ENCODE measurements at places on chromosomes 2 and 18.

- no peak for DNase-seq
Measured at GRCh38 chr18:45571714-45572113, 43.6 kb upstream of the SLC14A2 start.

- no peak for DNase-seq
Measured at GRCh38 chr2:153986488-153987229, 114.9 kb downstream of the GALNT13 start.

DNA sequence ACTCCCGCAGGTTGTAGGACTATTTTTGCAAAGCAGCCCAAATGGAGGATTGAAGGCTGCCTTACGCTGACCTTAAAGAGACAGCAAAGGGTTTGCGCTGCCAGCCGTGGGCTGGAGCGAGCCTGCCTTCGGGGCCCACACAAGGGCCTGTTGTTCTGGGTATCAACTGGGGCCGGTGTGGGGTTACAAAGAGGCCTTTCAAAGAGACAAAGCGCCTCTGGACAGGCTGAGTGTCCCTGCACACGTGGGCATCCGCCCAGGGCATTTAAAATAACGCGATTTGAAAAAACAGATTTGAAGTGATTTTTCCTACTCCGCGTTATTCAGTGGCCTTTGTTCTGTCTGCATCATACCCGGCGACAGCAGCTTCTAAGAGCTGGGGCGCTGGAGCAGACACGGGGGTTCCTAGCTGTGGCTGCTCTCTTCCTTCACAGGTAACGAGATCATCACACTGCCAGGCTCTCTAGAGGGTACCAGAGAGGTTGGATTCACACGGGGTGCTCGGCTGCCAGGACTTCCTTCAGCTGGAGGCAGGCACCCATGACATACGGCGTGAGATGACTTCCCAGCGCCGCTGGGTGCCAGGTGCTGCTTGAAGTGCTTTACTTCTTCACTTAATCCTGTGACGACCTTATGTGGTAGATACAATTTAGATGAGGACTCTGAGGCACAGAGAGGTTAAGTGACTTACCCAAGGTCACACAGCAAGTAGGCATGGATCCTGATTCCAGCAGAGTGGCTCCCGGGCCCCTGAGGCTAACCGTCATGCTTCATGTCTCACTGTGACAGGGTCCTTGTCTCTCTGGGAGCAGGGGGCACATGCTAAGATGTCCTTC, 32.2 kb downstream of the MAL start:
- no peak for DNase-seq

DNA sequence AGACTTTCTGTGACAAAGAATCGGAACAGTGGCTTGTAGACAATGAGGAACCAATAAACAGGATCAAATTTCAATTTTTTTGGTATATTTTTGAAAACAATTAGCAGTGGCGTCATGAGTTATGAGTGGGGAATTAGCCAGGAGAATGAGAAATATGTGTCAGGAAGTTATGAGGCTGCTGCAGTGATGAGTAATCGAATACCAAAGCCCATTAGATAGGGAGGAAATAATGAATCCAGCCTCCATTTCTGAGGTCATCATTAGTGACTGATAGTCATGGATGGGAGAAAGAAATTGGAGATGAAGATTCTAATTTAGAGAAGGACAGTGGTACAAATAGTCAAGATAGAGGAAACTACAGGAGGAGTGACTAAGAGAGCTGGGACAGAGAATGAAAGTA, 673.1 kb upstream of the VRK2 start:
- DNase-seq: no peak

DNA sequence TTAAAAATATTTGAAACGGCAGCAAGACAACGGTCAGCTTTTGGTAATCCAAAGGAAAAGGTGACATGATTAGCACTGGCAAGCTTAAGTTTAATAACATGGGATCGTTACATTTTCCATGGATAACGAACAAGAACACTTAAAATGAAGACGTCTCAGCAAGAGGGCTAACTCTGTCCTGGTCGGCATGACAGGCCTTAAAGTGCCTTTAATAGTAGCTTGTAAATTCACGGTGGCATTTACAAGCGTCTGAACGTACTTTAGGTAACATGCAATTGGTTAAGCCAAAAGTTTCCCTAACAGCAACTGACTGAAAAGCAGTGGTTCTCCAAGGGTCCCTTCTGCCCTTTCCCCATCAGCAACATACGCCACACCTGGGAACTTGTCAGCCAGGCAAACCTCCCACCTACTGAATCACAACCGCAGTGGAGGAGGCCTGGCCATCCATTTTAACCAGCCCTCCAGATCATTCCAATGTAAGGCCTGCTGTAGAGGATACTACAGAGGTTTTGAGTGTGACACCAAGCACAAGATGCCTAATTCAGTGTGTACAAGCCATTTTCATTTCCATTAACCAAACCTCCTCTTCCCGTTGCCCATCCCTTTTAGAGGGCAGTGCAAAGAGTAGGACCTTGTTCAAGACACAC, 4.4 kb downstream of the TGFA start:
- no peak for DNase-seq

DNA sequence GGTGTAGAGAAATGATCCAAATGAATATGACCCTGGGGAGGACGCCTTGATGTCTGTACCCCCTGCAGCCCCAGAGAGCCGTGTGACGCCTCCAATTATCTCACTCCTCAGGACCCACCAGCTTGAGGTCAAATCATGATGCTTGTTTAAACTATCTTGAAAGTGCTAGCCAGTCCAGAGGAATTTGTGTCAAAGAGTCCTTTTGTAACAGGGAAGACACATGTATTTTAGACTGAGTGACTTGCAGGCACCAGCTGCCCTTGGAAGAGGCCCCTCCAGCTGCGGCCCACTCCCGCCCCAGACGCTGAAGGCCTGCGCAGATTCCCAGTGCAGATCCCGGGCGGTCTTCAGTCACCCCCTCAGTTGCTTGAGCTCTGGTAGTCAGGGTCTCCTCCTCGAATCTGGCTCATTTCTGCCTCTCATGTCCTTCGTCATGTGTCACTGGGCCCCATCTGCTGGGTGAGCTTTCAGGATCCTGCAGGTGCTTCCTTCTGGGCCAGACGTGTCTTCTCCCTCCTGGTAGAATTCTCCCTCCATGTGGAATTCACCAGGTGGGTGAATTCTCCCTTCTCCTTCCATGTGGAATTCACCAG, 77.4 kb downstream of the RNF144A start:
- DNase-seq: no peak

DNA sequence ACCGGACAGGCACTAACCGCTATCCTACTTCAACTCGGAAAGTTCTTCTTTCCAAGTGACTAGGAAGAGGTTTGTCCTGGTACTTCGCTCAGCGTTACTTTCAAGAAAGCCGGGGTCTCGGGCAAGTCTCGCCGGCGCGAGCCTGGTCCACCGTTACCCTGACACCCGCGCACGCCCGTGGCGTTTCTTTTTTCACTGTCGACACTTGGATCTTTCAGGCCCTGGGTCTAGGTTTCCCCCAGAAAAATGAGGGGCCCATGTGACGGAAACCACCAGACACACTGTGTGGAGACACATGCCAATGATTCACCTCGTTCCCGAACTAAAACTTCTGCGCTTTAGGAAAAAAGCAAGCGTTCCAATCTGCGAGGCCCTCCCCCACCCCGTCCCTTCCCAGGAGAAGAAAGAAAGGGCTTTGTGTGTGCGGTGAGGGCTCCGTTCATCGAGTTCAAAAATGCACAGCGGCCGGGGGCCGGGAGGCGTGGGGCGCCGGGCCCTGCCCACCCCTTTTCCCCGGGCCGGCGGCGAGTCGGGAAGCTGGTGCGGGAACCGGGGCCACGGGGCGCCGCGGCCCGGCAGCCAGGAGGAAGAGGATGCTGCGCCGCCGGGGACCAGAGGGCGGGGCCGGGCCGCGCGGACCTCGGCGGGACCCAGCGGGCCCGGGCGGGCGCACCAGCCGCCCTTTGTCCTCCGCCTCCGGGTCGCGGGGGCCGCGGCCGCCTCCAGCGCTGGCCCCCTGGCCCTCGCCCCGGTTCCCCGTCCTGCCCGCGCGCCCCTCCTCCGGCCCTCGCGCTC, 2.6 kb downstream of the ZNF521 start:
- no peak for DNase-seq

GRCh38 chr2:19125901-19126680, 232.3 kb downstream of the OSR1 start:
- no peak for DNase-seq
